Ureter (tissue), 1 donor: ENCODE measurements at places on chromosomes 11 and 22. TPM values are rescaled to one million over a fixed set of nuclear protein-coding genes. Genes with fewer than 3 reads are reported as not detected.

The APOBEC3H gene
- 1.0 TPM for total RNA-seq

The NEFH gene
- 0.86 TPM for total RNA-seq

- no peak for DNase-seq
Observed at GRCh38 chr11:30314625-30315024, 8.3 kb upstream of the ARL14EP start.

DNA sequence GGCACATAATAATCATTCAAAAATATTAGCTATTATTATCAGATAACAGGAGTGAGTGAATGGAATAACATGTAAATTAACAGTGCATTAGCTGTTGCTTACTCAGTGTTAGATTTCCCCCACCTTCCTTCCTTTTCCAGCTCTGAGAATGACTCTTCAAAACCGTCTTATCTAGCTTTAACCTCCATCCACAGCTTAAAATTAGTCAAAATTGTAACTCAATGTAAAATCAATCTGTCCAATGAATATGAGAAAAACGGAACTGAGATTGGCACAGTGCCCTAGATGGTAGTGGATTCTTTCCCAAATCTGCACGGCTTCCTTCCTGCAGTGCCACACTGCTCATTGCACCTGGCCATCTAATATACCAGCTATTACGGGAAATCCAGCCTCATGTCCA, 156.8 kb upstream of the BDNF start:
- DNase-seq = no peak

GRCh38 chr22:49014227-49015201, 813.2 kb downstream of the BRD1 start:
- DNase-seq = peak; percentile 38

GRCh38 chr22:19891317-19892256, 36.9 kb upstream of the GNB1L start:
- no peak for DNase-seq

- DNase-seq = no peak
Observed at GRCh38 chr11:36177836-36178235, 111.4 kb downstream of the COMMD9 start.

DNA sequence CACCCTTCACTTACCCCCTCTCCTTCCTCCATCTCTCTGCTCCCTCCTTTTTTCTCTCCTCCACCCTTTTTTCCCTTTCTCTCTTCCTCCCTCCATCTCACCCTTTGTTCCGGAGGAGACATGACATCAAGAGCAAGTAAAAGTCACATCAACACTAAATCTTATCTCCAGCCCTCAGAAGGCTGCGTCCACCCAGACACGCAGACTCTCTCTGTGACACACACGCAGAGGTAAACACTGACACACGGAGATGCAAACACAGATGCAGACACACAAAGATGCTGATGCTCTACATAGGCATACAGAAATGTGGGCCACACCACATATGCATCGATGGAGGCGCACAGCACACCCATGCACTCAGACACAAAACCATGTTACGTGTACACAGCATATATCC, 27.0 kb downstream of the NRXN2 start:
- DNase-seq = no peak

GRCh38 chr11:72773291-72773690, 20.6 kb downstream of the STARD10 start:
- DNase-seq = no peak
